ENCODE measurements at places on chromosomes 16 and 17.

GRCh38 chr17:74766413-74766812 lies 9.7 kb downstream of the NAT9 start:
- no peak for DNase-seq

GRCh38 chr16:30084816-30085159 lies 6.9 kb downstream of the TBX6 start:
- DNase-seq: no peak

DNA sequence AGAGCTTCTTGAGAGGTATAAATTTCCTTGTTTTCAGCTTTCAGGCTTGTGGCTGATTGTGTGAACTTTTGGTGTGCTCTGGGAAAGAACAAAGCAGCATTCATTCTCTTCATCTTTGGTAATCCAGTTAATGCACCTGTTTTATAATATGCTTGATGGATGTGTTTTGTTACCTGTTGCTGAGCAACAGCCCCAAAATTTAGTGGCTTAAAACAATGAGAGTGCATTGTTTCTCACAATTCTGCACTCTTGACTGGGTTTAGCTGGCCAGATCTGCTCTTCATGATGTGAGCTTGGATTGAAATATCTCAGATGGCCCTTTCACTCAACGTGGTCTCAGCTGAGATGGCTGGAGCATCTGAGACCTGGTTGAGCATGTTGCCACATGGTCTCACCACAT lies 58.7 kb upstream of the NOL11 start:
- no peak for DNase-seq

DNA sequence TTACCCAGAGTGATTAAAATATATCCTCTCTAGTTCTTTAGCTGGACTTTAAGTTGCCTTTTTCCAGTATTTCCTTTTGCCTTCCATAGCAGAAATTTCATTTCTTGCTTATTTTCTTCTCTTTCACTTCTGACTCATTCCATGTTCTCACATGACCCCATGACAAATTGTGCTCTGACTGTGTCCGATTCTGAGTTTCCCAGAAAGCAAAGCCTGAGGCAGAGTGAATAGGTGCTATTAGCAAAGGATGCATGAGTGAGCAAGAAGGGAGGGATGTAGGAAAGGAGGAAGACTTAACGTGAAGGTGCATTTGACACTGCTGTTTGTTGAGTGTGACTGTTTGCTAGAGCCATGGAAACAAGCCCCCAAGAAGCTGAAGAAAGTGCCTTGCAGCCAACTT lies 82.6 kb upstream of the CNTNAP4 start:
- no peak for DNase-seq

- no peak for DNase-seq
Observed at GRCh38 chr17:54009502-54009901, 186.8 kb downstream of the KIF2B start.

DNA sequence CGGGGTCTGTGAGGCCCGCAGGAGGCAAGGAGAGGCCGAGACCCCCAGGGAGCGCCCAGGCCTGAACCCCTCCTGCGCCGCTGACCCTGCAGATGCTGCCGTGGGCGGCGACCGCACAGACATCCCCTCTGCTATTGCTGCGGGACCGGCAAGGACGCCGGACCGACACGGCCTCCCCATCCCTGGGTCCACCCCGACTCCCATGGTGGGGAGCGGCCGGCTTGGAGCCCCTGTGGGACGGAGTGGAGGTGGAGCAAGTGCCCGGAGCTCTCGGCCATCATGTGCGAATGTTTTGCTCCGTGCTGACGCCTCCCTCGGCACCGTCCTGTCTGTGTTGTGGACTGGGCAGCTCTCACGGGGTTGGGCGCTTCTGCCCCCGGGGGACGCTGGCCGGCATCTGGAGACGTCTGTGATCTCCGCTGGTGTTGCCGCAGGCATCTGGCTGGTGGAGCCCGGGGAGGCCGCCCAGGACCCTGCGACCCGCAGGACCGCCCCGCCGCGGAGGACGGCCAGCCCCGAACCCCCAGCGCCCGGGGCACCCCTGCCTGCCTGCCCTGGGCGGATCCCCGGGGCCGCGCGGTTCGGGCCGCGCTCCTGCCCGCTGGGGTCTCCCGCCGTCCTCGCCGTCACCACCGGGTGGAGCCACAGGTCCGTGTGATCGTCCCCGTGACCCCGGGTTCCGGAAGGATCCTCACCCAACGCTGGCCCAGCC lies 12.8 kb upstream of the GNG13 start:
- DNase-seq: peak; percentile 45

DNA sequence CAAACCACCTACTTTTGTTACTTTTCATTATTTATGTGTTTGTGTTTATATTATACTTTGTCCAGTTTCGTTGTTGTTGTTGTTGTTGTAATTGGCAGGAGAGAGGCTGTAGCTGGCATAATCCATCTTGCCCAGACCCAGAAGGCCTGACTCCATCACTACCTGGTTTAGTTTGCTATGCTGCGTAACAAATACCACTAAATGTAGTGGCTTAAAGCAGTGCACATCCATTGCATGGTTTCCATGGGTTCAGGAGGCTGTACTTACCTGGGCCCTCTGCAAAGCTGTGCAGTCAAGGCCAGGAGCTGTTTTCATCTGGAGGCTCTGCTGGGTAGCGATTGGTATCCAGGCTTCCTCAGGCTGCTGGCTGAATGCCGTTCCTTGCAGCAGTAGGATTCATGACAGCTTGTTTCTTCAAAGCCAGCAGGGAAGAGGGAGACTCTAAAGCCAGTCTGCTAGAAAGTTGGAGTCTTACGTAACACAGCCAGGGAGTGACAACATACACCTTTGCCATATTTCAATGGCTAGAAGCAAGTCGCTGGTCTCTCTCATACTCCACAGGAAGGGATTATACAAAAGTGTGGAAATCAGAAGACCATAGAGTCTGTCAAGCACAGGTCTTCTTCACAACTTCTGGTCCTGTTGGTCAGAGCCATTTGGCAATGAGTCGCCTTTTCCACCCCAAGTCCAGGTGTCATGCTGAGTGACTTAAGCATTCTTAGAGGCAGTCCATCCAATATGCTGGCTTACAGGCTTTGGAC lies 41.1 kb downstream of the TNRC6C start:
- DNase-seq: no peak

GRCh38 chr16:75279305-75279704 lies 27.9 kb upstream of the BCAR1 start:
- DNase-seq: no peak

DNA sequence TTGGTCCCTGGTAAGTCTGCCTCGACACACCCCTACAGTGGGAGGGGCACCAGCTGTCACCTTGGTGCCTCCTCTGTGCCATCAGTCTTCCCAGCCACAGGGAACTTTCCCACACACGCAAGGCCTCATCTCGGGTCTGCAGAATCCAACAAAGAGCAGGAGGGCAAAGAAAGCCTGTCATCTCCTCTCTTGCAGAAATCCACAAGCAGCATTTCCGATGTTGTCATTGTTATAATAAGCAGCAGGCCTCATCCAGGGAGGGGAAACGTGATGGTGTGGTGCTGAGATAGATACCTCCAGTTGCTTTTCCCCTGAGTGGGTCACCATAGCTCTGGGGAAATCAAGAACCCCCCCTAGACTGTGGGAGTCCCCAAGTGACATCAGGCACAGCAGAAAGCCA lies 110.4 kb downstream of the CMIP start:
- DNase-seq: no peak

- DNase-seq: no peak
Observed at GRCh38 chr16:85541980-85542900, 70.9 kb upstream of the GSE1 start.

GRCh38 chr17:81870131-81870980 lies 781 bp downstream of the ARHGDIA start:
- peak; percentile 41 for DNase-seq

DNA sequence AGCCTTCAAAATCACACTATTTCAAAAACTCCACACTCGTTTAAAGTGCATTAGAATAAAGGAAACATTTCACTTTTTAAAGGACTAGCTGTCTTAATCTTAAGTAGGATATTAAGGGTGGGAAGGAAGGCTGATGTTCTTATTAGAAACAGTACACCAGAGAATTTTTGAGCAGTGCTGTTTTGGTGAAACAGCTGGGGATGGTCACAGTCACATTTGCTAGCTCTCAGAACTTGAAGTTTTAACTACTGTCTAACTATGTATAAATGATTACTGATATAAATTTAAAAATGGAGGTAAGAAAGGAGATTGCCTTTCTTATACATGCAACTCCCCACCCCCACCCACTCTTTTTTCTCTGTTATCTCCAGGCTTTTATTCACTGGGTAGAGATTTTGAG lies 38.5 kb upstream of the SLC5A11 start:
- no peak for DNase-seq

DNA sequence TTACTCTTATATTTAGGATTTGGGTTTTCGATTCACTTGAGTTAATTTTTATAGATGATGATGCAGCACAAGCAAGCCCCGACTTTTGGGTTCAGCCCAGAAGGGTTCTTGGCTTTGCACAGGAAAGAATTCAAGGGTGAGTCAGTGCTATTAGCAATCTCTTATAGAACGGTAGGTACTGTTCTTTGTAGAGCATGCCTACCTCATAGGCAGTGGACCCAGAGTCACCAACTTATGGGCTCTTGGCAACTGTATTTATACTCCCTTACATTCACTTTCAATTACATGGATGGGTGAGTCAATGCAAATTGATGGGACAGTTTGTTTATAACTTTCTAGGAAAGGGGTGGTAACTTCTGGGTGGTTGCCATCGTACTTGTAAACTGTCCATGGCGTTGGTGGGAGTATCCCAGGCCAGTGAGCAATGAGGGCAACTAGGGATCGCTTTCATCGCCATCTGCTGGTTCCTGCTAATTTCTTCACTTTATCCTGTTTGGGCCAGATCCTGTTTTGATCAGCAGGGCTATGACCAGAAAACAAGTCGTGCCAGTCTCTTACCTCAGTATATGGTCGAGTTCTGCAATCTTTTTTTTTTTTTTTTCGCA lies 362.6 kb downstream of the CNTNAP4 start:
- DNase-seq: peak; percentile 38

DNA sequence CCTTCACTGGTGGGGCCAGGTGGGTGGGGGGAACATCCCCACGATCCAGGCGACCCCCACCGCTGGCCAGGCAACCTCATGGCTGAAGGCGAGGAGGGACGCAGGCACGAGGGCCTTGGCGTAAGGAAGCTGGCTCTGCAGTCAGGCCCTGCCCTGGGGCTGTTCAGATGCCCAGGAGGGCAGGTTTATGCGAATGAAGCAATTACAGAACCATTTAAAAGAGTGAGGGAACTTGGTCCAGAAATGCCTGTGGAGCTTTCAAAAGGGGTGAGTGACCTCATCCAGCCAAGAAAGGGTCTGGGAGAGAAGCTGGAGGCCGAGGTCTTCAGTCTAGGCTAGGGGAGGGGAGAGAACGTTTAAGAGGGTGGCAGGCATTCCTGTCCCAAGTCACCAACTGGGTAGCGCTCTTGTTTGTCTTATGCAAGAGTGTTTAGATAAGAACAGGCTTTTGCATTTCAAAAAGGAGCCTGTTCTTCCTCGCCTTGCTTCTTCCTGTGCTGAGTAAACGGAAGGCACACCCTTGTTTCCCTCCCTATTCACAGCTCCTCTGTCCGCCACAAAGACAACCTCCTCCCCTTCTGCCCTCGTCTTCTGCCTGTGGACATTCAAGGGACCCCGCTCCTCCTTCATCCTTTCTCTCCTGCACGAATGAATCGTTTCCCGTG lies 183.5 kb upstream of the SDK2 start:
- DNase-seq: no peak
